ENCODE measurements at places on chromosomes 12 and 14. TPM values are rescaled to one million over a fixed set of nuclear protein-coding genes. Genes with fewer than 3 reads are reported as not detected.

- H3K4me3 ChIP-seq: no peak overlapping the region
- no peaks in the 10 kb centered on the region for H3K27me3 ChIP-seq
- H3K36me3 ChIP-seq: no peaks in the 10 kb centered on the region
- H3K27ac ChIP-seq: no peak overlapping the region
- no peaks in the 10 kb centered on the region for H3K4me1 ChIP-seq
- DNase-seq: no peak
Measured at GRCh38 chr12:126914170-126914793, 1352.7 kb upstream of the TMEM132C start.

GRCh38 chr14:86847140-86847539 is 1145.8 kb downstream of the GALC start:
- peaks cover 2% of the 10 kb centered on the region for H3K4me1 ChIP-seq
- no peak overlapping the region for H3K4me3 ChIP-seq
- peak; percentile 51 for DNase-seq
- H3K27ac ChIP-seq: no peak overlapping the region
- no peaks in the 10 kb centered on the region for H3K27me3 ChIP-seq
- no peaks in the 10 kb centered on the region for H3K36me3 ChIP-seq

- DNase-seq: no peak
- H3K27ac ChIP-seq: no peak overlapping the region
- no peaks in the 10 kb centered on the region for H3K4me1 ChIP-seq
Measured at GRCh38 chr12:77599782-77600467, 230.8 kb upstream of the NAV3 start.

GRCh38 chr14:96166461-96167223 is 38.0 kb upstream of the BDKRB2 start:
- H3K27me3 ChIP-seq: no peaks in the 10 kb centered on the region
- H3K27ac ChIP-seq: peak overlapping the region; percentile 95
- no peak overlapping the region for H3K4me3 ChIP-seq

GRCh38 chr12:22287776-22288621 is 46.5 kb downstream of the ST8SIA1 start:
- no peak overlapping the region for H3K27ac ChIP-seq
- H3K27me3 ChIP-seq: peaks cover 2% of the 10 kb centered on the region
- H3K4me1 ChIP-seq: peaks cover 8% of the 10 kb centered on the region
- no peak overlapping the region for H3K4me3 ChIP-seq
- H3K36me3 ChIP-seq: no peaks in the 10 kb centered on the region

DNA sequence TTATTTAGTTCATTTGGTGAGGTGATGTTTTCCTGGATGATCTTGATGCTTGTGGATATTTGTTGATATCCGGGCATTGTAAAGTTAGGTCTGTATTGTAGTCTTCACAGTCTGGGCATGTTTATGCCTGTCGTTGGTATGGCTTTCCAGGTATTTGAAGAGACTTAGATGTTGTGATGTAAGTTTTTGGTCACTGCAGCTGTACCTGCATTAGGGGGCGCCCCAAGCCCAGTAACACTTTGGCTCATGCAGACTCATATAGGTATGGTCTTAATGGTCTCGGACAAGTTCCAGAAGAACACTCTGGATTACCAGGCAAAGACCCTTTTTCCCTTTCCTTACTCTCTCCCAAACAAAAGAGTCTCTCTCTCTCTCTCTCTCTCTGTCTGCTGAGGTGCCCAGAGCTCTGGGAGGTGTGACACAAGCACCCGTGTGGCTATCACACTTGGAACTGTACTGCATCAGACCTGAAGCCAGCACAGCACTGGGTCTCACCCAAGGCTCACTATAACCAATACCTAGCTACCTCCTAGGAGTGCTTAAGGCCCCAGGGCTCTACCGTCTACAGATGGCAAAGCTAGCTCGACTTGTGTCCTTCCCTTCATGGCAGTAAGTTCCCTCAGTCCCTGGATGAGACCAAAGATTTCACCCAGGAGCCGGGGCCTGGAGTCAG is 425.8 kb upstream of the ATXN7L3B start:
- no peaks in the 10 kb centered on the region for H3K27me3 ChIP-seq
- H3K4me1 ChIP-seq: no peaks in the 10 kb centered on the region
- H3K36me3 ChIP-seq: no peaks in the 10 kb centered on the region
- no peak overlapping the region for H3K27ac ChIP-seq

DNA sequence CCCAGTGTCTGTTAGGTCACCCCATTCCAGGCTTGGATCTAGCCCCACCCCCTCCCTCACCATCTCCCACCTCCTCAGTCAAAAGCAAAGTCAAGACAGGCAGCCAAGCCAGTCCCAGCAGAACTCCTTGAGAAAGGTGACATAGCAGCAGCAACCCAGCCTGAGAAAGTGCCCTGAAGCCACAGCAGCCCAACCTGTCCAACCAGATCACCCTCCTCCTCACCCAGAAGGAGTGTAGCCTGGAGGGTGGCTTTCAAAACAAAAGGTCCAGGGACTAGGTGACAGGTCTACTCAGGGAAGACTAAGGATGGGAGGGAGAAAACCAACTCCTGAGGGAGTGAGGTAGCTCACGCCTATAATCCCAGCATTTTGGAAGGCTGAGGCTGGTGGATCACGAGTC is 5.2 kb downstream of the RAB15 start:
- no peak for DNase-seq
- H3K27ac ChIP-seq: no peak overlapping the region
- no peaks in the 10 kb centered on the region for H3K27me3 ChIP-seq
- no peaks in the 10 kb centered on the region for H3K36me3 ChIP-seq

DNA sequence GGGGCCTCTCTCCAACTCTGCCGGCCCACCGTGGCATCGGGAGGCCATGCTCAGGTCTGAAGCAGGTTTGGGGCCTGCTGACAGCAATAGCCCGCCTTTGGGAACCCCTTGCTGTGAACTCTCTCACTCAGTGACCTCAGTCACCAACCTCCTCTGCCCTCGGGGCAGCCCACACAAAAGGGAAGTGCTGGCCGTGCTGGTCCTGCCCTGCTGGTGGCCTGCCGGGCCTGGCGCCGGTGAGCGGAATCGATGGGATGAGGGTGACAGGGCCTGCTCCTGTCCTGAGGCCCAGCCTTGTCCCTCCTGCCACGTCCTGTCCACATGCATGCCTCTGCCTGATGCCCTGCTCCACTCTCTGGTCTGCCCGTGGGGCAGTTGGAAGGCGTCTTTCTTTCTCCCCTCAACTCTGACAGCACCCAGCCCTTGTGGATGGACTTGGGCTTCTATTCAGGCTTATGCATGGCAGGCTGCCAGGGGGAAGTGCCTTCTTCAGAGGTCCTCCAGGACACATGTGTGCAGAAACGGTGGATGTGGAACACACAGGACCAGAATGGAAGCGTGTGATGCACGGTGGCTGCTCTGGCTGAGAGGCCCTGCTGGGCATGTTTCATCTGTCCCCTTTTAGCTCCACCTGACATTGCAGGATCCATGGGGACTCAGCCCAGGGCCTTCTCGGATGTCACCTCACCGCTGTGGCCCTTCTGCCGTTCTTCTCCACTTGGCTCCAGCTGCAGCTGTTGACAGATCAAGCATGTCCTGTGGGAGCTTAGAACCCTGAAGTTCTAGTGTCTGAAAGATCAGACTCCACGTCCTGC is 31.9 kb downstream of the IL31 start:
- DNase-seq: no peak
- H3K4me3 ChIP-seq: no peak overlapping the region
- H3K27me3 ChIP-seq: no peaks in the 10 kb centered on the region
- no peaks in the 10 kb centered on the region for H3K4me1 ChIP-seq
- peaks cover 56% of the 10 kb centered on the region for H3K36me3 ChIP-seq
- no peak overlapping the region for H3K27ac ChIP-seq

GRCh38 chr12:20656600-20656999 is 38.5 kb upstream of the SLCO1C1 start:
- DNase-seq: no peak
- peaks cover 4% of the 10 kb centered on the region for H3K36me3 ChIP-seq
- H3K4me3 ChIP-seq: no peak overlapping the region
- H3K4me1 ChIP-seq: no peaks in the 10 kb centered on the region
- H3K27me3 ChIP-seq: no peaks in the 10 kb centered on the region
- H3K27ac ChIP-seq: no peak overlapping the region

DNA sequence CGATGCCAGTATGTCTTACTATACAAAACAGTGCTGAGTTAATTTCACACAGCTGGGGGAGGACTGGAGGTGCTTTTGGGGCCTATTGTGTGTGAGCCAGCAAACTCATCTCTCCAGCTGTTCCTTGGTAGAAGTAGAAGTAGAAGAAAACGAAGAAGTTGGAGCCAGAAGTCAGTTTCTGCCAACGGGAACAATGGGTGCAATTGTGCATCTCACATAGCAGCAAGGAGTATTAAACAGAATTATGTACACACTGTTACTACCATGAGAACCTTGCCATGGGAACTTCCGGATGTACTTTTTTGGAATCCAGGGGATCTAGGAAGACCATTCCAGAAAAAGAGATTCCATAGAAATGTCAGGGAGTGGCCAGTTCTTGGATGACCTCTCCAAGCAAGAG is 88.6 kb downstream of the VCPKMT start:
- no peak for DNase-seq
- H3K27me3 ChIP-seq: no peaks in the 10 kb centered on the region
- no peaks in the 10 kb centered on the region for H3K36me3 ChIP-seq
- peaks cover 15% of the 10 kb centered on the region for H3K4me1 ChIP-seq
- no peak overlapping the region for H3K27ac ChIP-seq

GRCh38 chr14:46404865-46405811 is 246.4 kb downstream of the RPL10L start:
- H3K27ac ChIP-seq: no peak overlapping the region
- H3K4me3 ChIP-seq: no peak overlapping the region
- H3K4me1 ChIP-seq: no peaks in the 10 kb centered on the region
- H3K36me3 ChIP-seq: no peaks in the 10 kb centered on the region
- DNase-seq: no peak

GRCh38 chr12:38904537-38905479 is 583 bp downstream of the CPNE8 start:
- no peak for DNase-seq
- H3K27me3 ChIP-seq: no peaks in the 10 kb centered on the region
- no peak overlapping the region for H3K27ac ChIP-seq
- H3K4me1 ChIP-seq: no peaks in the 10 kb centered on the region
- no peak overlapping the region for H3K4me3 ChIP-seq
- no peaks in the 10 kb centered on the region for H3K36me3 ChIP-seq

GRCh38 chr14:47674543-47675465 is 601 bp downstream of the MDGA2 start:
- no peak for DNase-seq
- H3K4me3 ChIP-seq: no peak overlapping the region
- no peaks in the 10 kb centered on the region for H3K36me3 ChIP-seq
- H3K27ac ChIP-seq: no peak overlapping the region
- no peaks in the 10 kb centered on the region for H3K4me1 ChIP-seq
- peaks cover 11% of the 10 kb centered on the region for H3K27me3 ChIP-seq

GRCh38 chr12:120817559-120818330 is 86.4 kb downstream of the SPPL3 start:
- no peaks in the 10 kb centered on the region for H3K27me3 ChIP-seq
- H3K4me3 ChIP-seq: no peak overlapping the region
- H3K27ac ChIP-seq: no peak overlapping the region
- no peaks in the 10 kb centered on the region for H3K4me1 ChIP-seq
- no peak for DNase-seq

DNA sequence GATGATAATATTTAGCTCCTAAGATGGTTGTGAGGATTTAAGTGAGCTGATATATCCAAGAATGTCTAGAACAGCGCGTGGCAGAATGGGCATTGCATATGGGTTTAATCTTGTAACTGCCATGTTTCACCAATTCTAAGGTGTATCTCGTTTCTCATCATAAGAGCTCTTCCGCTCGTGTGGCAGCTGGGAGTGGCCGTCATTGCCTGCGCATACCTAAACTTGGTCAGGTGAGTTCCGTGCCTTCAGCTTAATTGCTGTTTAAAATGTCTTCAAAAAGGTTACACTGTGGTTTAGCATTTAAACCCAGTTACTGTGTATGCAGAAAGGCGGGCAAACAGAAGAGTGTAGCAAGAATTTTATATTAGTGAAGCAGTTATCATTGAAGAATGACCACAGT is 4.5 kb upstream of the AQP2 start:
- H3K4me1 ChIP-seq: no peaks in the 10 kb centered on the region
- no peak overlapping the region for H3K27ac ChIP-seq
- no peaks in the 10 kb centered on the region for H3K36me3 ChIP-seq

- H3K4me1 ChIP-seq: peaks cover 8% of the 10 kb centered on the region
- no peaks in the 10 kb centered on the region for H3K36me3 ChIP-seq
- H3K27me3 ChIP-seq: no peaks in the 10 kb centered on the region
- DNase-seq: no peak
Measured at GRCh38 chr14:83975435-83975834, 1554.5 kb upstream of the FLRT2 start.

DNA sequence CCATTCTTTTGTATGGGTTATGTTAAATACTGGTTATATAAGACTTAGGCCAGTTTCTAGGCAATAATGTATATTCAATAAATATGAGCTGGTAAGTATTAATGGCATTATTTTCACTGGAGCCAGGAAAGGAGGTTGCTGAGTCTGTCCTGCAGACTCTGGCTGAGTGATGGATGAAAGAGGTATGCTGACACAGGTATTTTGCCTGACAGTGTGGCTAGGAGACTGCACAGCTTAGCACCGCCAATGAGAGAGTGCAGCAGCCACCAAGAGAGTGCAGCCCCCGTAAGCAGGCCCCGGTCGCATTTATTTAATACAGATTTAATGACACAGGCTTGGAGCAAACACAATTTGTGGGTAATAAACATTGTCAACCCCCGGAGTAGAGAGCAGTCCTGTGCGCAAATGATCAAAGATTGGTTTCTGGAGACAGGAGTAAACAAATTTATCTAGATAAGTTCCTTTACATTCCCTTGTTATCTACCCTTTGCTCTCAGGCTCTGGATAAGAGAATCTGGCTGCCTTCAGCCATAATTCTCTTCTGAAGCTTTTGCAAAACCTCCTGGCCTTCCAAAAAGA is 37.4 kb downstream of the TMTC3 start:
- peaks cover 11% of the 10 kb centered on the region for H3K36me3 ChIP-seq
- DNase-seq: no peak
- no peaks in the 10 kb centered on the region for H3K27me3 ChIP-seq
- H3K4me3 ChIP-seq: no peak overlapping the region

- H3K4me3 ChIP-seq: no peak overlapping the region
- H3K4me1 ChIP-seq: no peaks in the 10 kb centered on the region
- H3K27ac ChIP-seq: no peak overlapping the region
Measured at GRCh38 chr14:76525106-76525821, 149.3 kb downstream of the ESRRB start.

- H3K4me1 ChIP-seq: peaks cover 25% of the 10 kb centered on the region
- no peak overlapping the region for H3K4me3 ChIP-seq
- H3K27ac ChIP-seq: no peak overlapping the region
- H3K27me3 ChIP-seq: no peaks in the 10 kb centered on the region
- H3K36me3 ChIP-seq: no peaks in the 10 kb centered on the region
Measured at GRCh38 chr14:74638966-74639365, 26.9 kb upstream of the LTBP2 start.

Gene PMCH
- total RNA-seq: not detected

Gene LGALS3
- 84.4 TPM for total RNA-seq

Gene CLEC2B
- total RNA-seq: 0.56 TPM

Gene PTPRQ
- total RNA-seq: 2.8 TPM

Gene PDE3A
- total RNA-seq: 0.18 TPM

Gene IKBIP
- 37.1 TPM for total RNA-seq
